Stimulated activated CD8-positive, alpha-beta memory T cell treated with anti-CD3 and anti-CD28 coated beads, Interleukin-15, amount 100 ng/mL, for 48 hours (primary cell): ENCODE measurements at places on chromosomes 6 and 20.

- DNase-seq: no peak
Observed at GRCh38 chr6:4901386-4902061, 102.3 kb downstream of the RPP40 start.

DNA sequence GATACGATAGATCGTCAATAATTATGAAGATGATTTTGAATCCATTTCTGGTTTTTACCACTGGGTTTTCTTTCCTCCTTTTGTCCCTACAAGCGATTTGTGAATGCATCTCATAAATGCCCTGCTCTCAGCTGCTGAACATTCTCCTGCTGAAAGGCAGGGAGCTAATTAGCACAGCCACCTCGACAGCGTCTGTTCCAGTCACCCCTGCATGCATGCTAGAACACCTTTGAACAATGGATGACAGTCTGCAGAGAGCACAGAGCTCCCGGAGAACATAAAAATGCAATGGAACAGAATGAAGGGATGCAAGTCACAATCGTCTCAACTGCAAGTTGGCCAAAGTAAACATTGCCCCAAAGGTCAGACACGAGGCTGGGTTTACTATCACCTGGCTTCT is 105.8 kb downstream of the SLC35B3 start:
- no peak for DNase-seq

DNA sequence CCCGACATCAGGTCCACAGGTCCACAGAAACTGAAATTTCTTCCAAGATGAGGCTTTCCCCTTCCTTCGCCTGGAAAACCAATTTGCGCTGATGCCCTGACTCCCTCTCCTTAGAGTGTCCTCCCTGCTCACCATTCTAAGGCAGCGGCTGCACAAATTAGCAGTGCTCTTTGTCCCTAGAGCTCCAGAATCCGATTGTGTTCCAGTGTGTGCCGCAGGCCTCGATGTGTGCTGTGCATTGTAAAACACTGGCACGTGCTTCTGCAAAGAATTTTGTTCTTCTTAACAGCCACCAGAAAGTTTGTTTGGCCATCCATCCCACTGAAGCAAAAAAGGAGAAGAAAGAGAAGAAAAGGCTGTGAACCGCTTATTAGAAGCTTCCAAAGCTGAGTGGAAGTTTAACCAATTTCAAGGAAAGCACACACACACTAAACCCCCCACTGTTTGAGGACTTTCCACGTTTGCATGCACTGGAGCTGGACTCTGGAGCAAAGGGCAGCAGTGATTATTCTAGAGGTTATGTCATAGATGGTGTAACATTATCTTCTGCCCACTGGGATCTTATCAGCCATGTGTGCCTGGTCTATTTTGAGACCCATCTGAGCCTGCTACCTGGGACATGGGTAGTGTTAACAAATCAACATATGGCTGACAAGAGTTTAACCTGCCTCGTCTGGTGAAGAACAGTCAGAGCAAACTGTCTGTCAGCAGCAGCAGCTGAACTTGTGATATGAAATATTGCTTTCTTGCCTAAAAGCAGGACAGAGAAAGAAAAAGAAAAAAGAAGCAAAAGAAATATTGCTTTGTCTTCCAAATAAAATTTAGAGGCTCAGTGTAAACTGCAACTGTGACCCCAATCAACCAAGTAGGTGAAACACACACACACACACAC is 64.9 kb upstream of the RREB1 start:
- no peak for DNase-seq

DNA sequence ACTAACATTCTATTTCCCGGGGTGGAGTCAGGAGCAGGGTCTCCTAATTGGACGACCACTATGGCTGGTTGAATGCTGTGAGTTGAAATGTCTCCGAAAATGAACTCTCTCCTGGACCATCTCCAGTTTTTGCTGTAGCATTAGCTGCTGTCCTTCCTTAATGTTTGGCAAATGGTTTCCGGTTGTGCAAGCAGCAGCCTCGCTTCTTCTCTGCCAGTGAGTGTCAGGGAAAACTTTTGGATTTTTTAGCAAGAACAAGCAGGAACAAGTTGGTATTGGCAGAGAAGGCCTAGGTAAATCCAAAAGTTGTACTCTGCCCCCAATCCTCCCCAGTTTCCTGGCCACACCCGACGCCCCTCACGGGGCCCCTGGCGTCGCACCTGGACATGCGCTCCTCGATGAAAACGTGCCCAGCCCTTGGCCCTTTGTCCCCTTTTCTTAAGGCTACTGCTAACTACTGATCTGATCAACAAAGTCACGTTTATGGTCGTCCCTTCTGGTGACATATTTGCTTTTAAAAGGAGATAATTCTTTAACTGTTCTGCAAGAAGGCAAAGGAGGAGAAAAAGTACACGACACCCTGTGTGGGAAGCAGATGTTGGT is 103.2 kb downstream of the ARMC2 start:
- no peak for DNase-seq

GRCh38 chr6:19524366-19525186 is 312.6 kb upstream of the ID4 start:
- no peak for DNase-seq
